ENCODE measurements at places on chromosomes 5 and 9.

DNA sequence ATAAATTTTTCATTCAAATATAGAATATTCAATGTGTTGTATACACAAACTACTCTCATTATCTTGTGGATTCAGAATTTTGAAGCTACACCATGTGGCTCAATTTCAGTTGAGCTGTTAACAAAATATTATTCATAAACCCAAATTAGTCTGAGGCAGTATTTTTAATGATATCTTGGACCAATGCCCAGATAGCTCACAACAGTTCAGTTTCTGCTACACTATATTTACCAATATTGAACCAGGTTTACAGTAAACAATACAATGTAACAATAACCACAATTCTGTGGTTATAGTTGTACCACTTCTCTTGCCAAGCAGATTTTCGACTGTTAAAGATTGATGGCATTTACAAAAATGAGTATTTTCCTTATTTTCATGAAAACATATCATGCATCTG, 99.9 kb downstream of the SSBP2 start:
- no peak for DNase-seq

DNA sequence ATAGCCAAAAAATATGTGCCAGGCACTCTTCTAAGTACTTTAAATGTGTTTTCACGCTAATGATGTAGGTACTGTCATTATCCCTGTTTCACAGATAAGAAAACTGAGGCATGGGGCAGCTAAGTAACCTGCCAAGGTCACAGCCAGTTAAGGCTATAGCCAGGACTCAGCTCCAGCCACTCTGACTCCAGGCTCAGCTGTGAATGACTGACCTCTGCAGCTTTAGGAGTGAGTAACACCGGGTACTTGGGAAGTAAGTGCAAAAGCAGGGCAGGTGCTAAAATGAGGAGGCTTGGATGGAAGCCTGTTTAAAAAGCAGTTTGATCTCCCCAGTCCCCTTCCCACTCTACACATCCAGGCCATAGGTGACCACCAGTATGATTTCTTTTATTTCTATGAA, 10.6 kb upstream of the SHC3 start:
- no peak for DNase-seq

GRCh38 chr5:180088561-180088960, 17.0 kb upstream of the RNF130 start:
- DNase-seq, result no peak

DNA sequence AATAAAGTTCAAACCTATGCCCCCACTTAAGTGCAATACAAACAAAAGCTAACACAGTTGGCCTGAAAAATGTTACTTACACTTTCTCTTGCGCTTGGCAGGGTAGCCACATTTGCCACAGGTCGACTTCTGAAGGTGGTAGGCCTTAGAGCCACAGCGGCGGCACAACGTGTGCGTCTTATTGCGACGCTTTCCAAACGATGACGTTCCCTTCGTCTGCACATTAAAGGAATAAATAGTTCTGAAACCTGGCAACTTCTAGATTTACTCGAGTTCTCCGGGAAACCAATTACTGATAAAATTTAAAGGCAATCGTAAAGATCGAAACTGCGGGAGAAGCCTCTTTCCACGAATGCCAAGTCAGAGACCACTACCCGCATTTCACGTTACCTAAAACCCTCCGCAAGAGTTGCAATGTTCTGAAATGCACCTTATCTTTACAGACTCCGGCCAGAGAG, 602 bp downstream of the RPL37 start:
- DNase-seq, result no peak

- DNase-seq, result peak; percentile 59
Observed at GRCh38 chr5:58629271-58630159, 46.6 kb downstream of the RAB3C start.

DNA sequence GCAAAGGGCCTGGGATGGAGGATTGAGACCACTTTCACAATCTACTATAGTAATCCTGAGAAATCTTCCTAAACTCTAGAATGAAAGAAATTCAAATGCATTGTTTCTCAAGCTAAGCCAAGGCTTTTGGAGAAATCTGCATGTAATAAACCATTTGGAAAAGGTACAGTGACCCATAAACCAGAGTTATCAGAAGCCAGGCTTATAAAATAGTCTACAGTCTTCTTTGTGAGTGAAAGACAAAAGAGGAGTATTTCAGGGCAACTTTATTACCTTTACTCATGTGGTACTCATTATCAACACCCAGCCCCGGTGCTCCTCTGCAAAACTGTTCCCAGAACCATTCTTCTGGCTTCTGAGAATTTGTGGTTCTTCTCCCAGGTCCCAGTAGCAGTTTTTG, 87.0 kb downstream of the GALNT10 start:
- DNase-seq, result no peak

GRCh38 chr9:68802525-68803015, 97.5 kb downstream of the PIP5K1B start:
- DNase-seq, result no peak

DNA sequence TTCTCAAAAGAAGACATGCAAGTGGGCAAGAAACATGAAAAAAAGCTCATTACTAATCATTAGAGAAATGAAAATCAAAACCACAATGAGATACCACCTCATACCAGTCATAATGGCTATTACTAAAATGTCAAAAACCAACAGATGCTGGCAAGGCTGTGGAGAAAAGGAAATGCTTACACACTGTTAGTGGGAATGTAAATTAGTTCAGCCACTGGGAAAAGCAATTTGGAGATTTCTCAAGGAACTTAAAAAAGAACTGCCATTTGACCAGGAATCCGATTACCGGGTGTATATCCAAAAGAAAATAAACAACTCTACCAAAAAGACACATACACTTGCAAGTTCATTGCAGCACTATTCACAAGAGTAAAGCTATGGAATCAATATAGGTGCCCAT, 595.4 kb upstream of the RIOK2 start:
- DNase-seq, result no peak

DNA sequence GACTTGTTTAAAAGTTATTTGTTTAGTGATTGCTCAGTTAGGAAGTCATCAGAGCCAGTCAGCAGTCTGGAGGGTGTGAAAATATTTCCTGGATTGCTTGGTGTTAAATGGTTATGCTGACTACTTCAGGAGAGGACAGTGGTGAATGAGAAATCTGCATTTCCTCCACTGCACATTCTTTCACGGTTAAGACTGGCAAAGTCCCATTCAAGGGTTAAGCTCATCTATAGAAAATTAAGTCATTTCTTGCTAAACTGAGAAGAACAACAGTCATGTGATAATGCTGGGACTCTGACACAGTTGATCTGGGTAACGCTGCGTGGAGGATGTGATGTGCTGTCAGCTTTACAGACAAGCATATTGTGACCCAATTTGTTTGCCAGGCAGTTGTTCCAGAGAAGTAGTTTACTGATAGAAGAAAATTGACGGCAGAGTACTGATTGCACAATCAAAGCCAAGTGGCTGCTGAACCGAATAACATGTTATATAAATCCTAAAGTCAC, 80.4 kb downstream of the GRAMD2B start:
- no peak for DNase-seq

DNA sequence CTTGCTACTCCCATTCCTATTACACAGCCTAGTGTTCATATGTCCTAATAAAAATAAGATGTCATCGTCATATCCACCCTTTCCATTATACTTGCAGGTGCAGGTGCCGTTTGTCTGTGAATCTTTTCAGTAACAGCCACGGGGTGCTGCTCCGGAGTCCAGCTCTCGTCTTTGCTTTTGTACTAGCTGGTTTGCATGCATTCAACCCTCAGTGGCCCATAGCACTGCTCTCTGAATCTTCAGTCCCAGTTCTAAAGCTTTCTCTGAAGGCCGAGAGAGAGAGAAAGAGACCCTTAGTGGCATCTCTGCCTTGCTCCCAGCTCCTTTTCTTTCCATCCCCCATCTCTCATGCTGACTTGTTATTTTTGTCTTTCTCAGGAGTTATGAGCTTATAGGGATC, 468.5 kb downstream of the TMEM232 start:
- DNase-seq, result no peak

DNA sequence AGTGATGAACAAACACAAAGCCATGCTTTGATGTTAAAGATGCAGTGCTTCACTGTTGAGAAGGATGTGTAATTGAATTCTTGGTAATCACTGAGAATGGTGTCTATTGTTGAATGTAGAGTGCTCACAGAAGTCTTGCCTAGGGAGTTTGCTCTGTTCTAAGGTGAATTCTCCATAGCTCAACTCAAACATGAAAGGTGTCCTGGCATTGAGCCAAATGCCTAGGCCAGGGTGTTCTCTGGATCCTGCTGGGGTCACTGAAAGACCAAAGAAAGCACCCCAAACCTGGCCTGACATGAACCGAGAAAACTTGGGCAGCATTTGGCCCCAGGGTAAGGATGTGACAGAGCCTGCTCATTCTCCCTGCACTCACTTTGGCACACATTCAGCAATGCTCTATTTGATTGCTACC, 217.3 kb downstream of the ARL15 start:
- DNase-seq, result no peak

GRCh38 chr5:94558028-94558427, 60.4 kb downstream of the KIAA0825 start:
- DNase-seq, result no peak

- no peak for DNase-seq
Observed at GRCh38 chr9:89481538-89481915, 16.4 kb downstream of the SEMA4D start.

DNA sequence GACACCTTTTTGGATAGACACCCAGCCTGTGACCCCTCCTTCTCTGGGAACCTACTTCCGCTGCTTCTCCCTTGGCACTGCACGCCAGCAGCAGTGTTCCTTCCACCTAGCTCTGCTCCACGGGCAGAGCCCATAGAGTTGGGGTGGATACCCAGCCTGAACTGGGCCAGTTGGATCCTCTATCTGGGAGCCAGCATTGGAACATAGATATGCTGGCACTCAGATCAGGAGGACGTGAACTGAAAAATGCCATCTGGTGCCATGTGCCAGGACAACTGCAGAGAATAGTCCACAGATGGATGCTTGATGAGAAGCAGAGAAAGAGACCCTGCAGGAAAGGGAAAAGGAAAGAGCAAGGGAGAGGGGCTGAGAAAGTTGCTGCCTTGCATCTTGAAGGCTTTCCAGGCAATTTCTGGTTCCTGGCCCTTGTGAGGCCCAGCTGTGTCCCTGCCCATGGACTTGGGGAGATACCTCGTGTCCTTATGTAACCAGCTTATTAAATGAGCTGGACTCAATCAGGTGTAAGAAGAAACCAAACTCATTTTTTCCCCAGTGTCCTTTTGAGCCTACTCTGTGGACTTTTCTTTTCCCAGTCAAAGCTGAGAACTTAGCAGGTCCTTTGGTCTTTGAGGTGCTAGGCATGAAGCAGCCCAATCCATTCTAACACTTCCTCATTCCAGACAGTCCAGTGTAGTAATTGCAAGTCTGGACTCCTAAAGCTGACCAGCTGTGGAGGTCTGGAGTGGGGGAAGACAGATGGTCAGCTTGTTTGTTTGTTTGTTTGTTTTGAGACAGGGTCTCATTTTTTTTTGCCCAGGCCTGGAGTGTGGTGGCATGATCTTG, 39.1 kb downstream of the ANGPTL2 start:
- no peak for DNase-seq

DNA sequence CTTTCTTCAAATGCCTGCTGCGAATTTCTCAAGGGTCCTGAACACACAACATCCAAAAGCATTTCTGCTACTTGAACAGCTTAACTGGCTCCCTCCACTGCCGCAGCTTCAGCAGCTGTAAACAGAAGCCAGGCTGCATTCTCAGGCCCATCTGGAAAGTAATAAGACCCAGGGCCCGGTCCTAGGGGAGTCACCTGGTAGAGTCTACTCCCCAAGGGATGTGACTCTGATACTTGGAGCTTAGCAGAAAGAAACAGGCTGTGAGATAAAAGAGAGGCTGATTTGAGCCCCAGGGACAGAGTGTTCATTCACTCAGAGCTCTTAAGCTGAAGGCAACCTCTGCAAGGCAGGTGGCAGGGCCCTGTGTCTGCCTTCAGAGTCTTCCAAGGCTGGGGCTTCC, 356.8 kb downstream of the SPOCK1 start:
- no peak for DNase-seq

DNA sequence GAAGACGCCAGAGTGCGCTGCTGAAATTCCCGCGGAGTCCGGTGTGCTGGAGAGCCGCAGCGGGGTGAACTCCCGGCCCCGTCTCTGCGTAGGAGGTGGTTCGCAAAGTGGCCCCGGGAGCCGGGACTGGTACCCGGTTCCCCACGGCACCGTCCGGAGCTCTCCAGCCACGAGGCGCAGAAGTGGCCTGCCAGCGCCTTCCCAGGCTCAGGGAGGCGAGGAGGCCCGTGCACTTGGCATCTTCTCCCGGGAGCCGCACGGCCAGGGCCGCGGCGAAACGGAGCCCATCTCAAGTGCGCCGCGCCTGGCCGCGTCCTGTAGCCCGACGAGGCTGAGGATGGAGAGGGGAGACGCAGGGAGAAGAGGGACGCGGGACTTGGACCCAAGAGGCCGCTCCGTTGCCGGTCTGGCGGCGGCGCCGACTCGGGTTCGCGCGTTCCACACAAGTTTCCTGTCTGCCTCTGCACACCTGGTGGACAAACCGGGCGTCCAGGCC, 1.1 kb upstream of the IRX1 start:
- DNase-seq, result no peak

- DNase-seq, result no peak
Observed at GRCh38 chr5:65907135-65907534, 19.2 kb upstream of the ERBIN start.

- no peak for DNase-seq
Observed at GRCh38 chr5:2091921-2092320, 209.2 kb upstream of the IRX4 start.

DNA sequence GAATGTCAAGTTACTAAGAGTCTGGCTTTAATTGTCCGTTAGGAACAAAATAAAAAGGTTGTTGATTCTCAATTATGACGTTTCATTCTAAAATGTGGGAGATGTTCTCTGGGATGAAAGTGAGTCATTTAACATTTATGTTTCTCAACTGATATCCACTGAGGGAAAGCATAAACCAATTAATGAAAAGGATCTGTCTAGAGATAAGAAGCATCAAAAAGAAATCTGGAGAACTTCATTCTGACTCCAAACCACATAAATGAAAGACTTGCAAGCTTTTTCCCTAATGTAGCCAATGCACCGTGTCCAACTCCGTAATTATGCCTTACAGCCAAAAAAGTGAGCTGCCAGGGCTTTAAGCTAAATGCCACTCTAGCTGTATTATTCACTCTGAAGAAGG, 654.2 kb downstream of the TLE1 start:
- no peak for DNase-seq

GRCh38 chr9:16848179-16848578, 22.3 kb downstream of the BNC2 start:
- no peak for DNase-seq

DNA sequence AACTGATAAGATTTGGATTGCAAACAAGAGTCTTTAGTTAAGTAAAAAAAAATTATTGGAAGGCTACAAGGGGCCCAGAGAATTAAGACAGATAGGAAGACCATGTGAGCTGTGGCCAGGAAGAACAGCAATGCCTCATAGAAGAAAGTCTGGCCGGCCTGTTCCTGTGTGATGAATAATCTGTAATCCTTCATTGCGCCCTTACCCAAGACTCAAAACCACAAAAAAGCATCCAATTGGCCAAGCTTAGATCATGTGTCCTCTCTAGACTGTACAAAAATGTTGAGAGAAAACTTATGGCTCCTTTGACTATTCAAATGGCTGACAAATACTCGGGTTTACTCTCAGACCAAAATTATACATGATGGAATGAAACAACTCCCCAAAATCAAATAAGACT, 1383.5 kb downstream of the PTPRD start:
- DNase-seq, result no peak

All from GDM1 (cell line).